ENCODE measurements at places on chromosomes 16 and 17.

DNA sequence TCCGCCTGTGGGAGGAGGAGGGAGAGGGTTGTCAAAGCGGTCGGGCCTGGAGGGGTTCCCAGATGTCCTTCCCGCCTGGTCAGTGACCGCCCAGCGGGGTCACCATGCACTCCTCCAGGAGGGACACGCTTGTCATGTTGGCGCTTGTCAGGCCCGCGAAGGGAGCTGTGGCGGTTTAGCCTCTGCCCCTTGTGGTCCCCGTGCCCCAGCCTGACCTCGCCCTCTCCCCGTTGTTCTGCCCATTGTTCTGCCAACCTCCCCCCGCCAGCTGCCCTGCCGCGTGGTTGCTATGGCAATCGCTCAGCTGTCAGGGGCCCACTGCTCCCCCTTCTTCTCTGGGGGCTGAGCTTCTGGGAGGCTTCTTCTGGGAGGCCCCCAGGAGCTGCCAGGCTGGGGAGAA, 146.4 kb upstream of the CIBAR2 start:
- DNase-seq: no peak

DNA sequence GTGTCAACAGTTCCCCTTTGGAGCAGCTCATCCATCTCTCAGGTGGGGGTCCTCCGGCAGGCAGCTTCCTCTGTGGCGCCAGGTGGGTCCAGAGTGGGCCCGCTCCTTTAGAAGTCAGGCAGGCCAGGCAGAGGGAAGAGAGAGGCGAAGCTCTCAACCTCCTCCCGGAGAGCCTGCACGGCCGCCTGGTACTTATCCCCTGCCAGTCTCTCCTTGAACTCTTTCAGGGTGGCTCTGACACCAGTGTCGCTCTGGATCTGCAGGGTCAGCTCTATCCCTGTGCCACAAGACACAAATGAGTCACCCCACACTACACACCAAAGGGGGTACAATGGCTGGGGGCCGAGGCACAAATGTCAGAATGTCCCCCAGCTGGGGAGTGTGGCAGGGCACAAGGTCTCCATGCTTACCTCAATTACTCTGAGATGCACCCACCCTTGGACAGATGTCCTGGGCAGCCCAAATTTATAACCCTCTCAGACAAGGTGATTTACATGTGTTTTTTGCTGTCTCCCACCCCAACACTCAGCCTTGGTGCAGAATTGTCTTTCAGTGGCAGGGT, 13.6 kb downstream of the SMCR8 start:
- no peak for DNase-seq

- no peak for DNase-seq
Measured at GRCh38 chr17:30780343-30780742, 44.1 kb downstream of the CRLF3 start.

- no peak for DNase-seq
Measured at GRCh38 chr16:69538808-69539207, 27.0 kb upstream of the NFAT5 start.

- peak; percentile 84 for DNase-seq
Measured at GRCh38 chr16:15765880-15766279, 90.9 kb downstream of the MYH11 start.

DNA sequence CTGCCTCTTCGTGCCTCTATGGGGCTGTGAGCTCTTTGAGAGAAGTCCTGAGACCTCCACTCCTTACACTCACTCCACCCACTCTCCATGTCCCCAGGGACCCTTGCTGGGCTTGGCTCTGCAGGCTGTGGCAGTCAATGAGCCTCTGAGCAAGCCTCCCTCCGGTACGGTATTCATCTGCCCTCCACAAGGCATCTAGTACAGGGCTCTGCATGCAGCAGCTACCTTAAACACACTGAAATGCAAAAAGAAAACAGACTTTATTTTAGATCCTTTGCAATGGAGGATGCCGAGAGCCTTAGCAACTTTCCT, 38.9 kb upstream of the SMPD3 start:
- DNase-seq: no peak

DNA sequence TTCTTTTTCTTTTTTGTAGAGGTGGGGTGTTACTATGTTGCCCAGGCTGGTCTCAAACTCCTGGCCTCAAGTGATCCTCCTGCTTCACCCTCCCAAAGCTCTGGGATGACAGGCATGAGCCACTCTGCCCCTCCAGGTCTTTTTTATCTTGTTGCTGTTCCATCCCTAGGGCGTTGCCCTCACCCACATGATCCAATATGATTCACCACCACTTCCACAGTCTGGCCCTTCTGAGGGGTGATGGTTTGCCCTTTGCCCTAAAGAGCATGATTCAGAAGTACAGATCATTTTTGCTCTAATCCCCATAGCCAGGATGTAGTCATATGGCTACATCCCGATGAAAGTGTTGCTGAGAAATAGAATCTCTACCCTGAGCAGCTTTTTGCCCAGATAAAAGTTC, 18.8 kb downstream of the STX4 start:
- DNase-seq: no peak

GRCh38 chr16:57999971-58000705, at the start of gene ZNF319:
TSS of gene ZNF319 (minus strand) at chr16:58000672. CDS start at chr16:57998265, 2,407 bp downstream.
- no peak for DNase-seq

DNA sequence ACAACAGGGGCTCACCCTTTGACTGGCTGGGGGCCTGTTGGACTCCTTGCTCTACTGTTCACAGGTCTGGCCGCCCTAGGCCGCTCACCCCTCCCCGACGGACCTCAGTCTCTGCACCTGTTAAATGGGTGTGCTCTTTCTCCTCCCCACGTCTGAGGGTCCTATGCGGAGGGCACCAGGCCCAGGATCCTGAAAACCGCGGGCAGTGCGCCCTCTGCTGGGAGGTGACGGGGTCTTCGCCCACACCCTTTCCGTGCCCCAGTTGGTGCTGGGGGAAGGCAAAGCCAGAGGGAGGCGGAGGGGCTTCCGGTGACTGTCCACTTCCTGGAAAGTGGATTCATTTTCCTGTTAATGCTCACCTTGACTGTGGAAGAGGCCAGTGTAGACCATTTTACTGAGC, 1010.9 kb downstream of the KCNJ18 start:
- no peak for DNase-seq

DNA sequence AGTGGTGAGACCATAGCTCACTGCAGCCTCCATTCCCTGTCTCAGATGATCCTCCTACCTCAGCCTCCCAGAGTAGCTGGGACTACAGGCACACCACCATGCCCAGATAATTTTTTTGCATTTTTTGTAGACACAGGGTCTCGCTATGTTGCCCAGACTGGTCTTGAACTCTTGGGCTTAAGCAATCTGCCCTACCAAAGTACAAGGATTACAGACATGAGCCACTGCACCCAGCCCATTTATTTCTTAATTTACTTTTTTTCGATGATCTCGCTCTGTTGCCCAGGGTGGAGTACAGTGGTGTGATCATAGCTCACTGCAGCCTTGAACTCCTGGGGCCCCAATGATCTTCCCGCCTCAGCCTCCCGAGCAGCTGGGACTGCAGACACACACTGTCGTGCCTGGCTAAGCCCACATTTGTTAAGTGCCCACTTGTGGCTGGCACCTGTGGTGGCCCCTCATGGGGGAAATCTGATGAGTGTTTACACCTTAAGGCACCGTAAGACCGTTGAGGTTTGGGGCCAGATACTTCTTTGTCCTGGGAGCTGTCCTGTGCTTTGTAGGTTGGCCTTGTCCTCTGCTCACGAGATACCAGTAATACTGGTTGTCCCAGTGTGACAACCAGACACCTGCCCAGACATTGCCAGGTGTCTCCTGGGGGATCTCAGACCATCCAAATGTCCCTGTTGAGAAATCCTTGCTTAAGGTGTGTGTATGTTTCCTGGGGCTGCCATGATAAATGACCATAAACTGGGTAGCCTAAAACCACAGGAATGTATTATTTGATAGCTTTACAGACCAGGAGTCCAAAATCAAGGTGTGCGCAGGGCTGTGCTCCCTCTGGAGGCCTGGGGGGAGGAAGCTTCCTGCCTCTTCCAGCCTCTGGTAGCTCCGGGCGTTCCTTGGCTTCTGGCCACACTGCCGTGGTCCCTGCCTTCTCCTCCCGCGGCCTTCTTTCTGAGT, 141.4 kb upstream of the GSE1 start:
- DNase-seq: peak; percentile 41

GRCh38 chr17:66098040-66098439, 93.9 kb downstream of the CEP112 start:
- DNase-seq: no peak

GRCh38 chr17:64410750-64411490, 20.3 kb upstream of the PECAM1 start:
- DNase-seq: no peak

DNA sequence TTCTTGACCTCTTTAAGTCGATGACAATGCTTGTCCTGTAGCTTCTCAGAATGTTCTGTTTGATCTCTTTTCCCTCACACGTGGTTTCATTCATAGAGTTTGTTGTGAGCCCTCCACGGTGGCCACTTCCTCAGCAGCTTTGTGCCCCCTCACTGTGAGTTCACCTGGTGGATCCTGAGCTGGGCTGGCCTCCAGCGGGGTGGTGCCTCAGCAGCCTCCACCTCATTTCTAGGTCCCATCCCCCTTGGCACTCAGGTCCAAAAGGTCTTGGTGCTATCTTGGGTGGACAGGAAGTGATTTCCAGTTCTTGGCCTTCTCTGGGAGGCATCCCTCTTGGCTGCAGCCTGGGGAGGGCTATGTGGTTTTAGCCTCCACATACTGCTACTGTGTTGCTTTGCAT, 203.2 kb upstream of the WSCD1 start:
- no peak for DNase-seq

- DNase-seq: no peak
Measured at GRCh38 chr17:44267818-44268490, at the start of gene SLC4A1. TSS of gene SLC4A1 (minus strand) at chr17:44268135. CDS start at chr17:44262866, 5,269 bp downstream.
